SJSA1 (cell line): ENCODE measurements at places on chromosomes 12 and 14.

GRCh38 chr14:93035917-93036651, 79.6 kb downstream of the ITPK1 start:
- DNase-seq, result peak; percentile 88

- DNase-seq, result no peak
Measured at GRCh38 chr14:58574623-58575022, 63.1 kb upstream of the DACT1 start.

DNA sequence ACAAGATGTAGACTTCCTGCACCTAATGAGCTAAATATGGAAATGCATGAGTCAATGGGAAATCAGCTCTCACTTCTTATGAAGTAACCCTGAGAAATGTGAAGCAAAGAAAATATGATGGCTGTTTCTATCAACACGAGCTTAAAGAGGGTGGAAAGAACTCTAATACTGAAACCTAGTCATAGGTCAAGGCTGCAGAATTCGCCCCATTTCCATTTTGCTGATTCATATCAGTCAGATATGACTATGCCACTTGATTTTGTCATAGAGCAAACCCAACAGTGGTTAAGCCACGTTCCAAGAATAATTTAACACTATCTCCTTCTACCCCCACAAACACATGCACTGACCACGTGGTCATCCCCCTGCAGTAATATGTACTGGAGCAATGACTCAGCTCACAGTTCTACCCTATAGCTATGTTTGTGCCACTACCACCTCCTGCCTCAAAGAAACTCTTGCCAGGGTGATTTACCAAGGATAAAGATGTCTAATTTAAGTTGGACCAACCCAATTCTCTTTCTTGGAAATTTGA, 157.5 kb downstream of the TMTC3 start:
- DNase-seq, result peak; percentile 60

- DNase-seq, result no peak
Measured at GRCh38 chr14:23119363-23120327, 590 bp upstream of the CEBPE start.

- no peak for DNase-seq
Measured at GRCh38 chr14:90626550-90626949, 189.7 kb downstream of the TTC7B start.

GRCh38 chr12:69000540-69001243, 67.7 kb upstream of the CPM start:
- DNase-seq, result no peak

DNA sequence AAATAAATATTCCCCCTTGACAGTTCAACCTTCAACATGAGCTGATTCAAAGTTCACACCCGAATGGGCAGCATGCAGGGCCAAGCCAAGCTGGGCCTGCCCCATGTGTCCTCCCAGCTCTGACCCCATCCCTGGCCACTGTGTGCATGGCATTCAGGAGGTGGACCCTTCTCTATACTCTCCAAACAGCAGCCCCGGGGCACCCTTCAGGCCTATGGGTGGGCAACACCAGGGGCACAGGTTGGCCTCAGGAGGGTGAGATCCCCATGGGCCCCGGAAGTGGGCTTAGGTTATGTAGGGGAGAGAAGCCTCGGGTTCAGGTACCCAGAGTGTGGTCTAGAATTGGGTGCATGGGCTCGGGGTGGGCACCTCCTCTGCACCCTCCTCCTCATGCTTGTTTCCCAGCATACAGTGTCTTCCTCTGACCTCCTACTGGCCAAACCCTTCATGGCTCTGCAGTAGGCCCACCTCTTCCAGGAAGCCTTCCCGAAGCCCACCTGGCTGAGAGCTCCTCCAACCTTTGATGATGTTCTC, 31.5 kb upstream of the BCL7A start:
- DNase-seq, result no peak

GRCh38 chr14:75340921-75341320, 62.3 kb downstream of the FOS start:
- no peak for DNase-seq

DNA sequence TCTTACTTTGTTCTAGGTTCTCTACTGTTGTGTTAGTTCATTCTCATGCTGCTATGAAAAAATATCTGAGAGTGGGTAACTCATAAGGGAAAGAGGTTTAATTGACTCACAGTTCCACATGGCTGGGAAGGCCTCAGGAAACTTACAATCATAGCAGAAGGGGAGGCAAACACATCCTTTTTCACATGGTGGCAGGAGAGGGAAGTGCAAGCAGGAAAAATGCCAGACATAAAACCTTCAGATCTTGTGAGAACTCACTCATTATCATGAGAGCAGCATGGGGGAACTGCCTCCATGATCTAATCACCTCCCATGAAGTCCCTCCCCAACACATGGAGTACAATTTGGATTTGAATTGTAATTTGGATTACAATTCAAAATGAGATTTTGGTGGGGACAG, 69.6 kb downstream of the MGST1 start:
- no peak for DNase-seq

DNA sequence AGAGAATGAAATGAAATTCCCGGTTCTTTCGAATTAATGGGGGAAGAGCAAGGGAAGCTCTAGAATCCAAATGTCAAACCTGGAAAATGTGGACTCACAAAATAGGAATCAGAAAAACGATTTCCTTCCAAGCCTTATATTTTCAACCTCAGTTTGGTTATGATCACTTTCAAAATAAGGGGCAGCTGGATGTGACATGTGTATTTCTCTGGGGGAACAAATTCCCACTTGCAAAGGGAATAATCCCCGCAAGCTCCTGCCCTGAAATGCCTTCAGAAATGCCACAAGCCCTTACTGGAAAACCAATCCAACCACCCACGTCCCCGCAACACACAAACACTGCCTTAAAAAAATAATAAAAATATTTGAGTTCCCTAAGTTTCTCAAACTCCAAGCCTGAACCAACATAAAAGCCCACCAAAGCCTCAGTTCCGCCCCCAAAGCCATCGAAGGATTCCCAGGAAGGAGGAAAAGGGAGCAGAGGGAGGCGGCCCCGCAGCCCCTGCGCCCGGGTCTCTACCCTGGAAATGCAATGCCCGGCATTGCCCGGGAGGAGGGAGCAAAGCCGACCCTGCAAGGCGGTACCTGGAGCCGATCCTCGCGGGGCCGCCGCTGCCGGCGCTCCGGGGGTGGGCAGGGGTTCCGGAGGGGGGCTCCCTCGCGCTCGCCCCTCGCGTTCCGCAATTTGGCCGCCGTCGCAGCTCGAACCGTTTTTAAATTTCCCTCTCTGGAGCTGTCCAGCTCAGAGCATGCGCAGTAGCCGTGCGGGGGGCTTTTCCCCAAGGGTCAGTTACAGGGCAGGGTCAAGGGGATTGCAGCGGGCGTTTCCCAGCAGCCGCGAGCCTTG, at the start of gene FOXN4:
TSS of gene FOXN4 (minus strand) at position 751 of the 847 bp plus-strand sequence. CDS start 963 bp downstream, outside the sequence.
- peak; percentile 11 for DNase-seq

DNA sequence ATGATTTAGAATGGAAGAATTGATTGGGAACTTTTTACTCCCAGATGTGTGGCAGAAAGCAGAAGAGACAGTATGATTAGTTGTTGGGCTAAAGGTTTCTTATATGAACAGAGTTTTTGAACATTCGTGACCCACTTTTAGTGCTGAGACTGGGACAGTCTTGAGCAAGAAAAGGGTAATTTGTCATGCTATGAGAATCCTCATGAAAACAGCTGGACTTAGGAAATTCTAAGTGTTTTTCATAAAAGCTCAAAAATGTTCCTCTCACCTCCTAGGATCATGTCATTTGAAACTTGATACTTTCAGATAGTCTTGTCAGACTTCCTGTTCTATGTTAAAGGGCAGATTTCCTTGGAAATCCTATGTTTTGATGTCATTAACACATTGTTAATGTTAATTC, 86.1 kb downstream of the MGAT4C start:
- DNase-seq, result no peak

- DNase-seq, result no peak
Measured at GRCh38 chr12:132108211-132108832, 35.8 kb downstream of the DDX51 start.

- DNase-seq, result no peak
Measured at GRCh38 chr12:118046430-118046829, 14.5 kb downstream of the WSB2 start.

DNA sequence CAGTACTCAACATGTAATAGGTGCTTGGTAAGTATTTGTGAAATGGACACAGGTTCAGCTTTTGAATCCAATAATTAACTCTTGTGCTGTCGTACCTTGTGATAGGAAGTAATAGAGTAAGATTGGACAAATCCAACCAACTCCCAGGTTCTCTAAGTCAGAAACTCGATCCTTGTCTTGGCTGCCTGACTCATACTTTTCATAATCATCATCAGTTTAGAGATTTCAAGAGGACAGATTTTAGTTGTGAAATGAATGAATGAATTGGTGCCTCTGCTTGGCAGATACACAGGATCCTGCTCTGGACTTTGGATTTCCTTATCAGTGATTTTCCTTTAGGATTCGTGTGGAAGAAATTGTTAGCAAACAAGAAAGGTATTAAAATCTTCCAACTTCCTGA, 1145.2 kb downstream of the AACS start:
- no peak for DNase-seq

GRCh38 chr14:68584786-68585185, 208.1 kb downstream of the ZFP36L1 start:
- DNase-seq, result no peak

DNA sequence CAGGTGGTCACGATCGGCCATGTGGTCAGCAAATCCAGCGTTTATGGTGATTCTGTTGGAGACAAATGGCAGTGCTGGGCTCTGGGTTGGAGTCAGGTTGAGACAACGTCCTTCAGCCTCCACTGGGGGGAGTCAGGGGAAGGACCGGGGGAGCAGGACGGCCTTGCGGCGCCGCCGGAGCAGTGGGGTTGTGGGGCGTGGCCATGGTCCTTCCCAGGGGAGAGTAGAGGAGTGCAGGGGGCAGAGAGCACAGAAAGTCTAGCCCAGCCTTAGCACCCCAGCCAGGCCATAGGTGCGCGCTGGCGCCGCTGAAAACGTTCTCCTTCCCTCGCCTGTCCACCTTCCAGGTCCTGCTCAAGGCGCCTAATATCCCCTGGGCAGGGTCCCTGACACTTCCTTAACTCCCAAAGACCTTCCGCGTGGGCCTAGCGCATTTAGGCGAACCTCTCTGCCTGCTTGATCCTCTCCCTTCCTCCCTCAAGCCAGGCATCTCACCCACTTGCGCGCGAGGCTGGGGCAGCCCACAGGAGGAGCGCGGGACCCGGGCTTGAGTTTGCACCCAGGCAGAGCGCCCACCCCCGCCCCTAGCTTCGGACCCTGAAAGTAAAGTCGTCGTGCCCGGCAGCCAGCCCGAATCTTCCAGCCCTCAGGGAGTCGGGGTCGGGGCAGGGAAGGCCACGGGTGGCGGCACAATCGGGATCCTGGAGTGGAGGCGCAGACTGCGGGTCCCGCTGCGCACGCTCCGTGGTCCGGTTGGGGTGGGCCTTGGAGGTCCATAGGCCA, 3.1 kb upstream of the KIF26A start:
- DNase-seq, result no peak

DNA sequence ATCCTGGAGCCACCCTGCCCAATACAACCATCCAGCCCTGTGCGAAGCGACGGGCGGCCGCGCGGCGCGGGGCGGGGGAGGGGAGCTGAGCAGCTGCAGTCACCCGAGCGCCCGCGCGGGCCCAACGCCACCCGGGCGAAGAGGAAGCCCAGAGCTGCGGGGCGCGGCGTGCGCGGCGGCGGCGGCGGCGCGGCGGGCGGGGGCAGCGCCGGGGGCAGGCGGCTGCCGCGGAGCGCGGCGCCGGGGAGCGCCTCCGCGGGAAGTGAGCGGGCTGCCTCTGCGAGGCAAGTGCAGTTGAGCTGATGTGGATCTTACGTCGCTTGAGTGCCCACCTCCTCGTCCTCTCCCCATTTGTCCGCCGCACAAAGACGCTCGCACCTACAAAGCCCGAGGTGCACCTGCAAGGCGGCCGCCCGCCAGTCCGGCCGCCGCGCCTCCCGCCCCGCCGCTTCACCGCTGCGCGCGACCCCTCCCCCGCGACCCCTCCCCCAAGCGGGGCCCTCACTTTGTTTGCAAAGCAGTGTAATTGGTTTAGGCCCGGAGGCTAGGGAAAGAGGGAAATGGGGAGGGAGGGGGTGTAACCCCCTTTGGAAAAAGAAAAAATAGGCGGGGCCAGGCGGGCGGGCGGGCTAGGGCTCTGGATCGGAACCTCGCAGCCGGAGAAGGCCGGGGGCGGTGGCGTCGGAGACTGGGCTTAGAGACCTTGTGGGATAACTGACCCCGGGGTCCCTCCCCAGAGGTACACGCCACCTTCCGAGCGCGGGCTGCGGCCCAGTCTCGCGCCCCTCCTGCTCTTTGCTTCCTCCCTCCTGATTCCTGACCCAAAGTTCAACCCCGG, at the start of the genes FOXA1 and TTC6:
TSS of gene FOXA1 (minus strand) at position 279 of the 838 bp plus-strand sequence. CDS start at position 2, 277 bp downstream.
TSS of gene TTC6 (plus strand) at position 659 of the 838 bp plus-strand sequence. CDS start 26,436 bp downstream, outside the sequence.
- no peak for DNase-seq

DNA sequence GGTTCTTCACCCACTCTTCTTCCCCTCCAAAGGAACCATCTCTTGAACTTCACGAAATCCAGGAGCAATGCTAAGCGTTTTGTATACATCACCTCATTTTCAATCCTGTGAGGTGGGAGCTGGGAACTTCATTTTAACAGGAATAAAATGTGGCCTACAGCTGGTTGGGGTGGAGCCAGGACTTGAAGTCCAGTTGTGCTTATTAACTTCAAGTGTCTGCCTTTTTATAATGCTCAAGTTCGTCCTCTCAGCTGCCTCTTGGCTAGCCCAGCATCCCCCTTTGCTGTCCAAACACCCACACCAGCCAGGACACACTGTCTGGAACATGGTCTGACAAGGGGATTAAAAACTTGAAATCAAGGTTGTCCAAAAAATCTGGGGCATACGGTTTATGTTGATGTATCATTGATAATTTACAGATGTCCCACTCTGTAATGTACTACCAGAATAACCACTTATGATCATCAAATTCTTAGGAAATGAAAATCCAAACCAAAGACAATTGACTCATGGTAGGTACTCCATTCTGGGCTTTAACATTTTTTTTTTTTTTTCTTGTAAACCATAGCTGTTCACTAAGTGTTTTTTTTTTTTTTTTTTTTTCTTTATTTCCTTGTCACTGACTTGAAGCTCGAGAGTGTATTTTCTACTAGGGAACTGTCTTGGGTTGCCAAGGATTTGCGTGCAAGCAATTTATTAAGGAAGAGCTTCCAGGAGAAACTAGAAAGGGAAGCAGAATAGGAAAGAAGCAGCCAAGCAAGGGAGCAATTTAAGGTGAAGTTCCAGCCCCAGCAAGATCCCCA, 252.3 kb downstream of the EFCAB11 start:
- DNase-seq, result no peak

- DNase-seq, result no peak
Measured at GRCh38 chr12:5155866-5156265, 112.2 kb downstream of the KCNA5 start.

GRCh38 chr14:94050231-94050880, 24.2 kb downstream of the OTUB2 start:
- DNase-seq, result no peak

DNA sequence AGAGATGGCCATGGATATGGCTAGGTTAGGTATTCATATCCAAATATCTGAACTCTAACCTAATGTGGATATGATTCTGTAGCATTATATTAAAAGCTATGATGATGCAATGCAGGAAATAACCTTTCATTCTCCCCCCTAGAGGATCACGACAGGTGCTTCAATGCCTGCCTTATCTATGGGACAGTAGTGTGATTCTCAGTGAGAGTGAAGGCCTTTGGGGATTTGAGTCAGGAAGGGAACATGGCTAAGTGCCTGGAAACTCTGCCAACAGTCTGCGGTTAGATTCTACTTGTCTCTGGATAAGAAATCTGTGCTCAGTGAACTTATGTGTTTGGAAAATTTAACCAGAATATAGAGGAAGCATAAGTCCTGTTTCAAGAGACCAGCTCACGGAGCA, 81.8 kb downstream of the SLC38A1 start:
- DNase-seq, result no peak
